ENCODE measurements at places on chromosomes 13 and 19.

GRCh38 chr19:31356587-31357314 lies 7.5 kb upstream of the TSHZ3 start:
- no peak for DNase-seq

- DNase-seq, result no peak
Observed at GRCh38 chr13:71087432-71087831, 779.6 kb downstream of the DACH1 start.

DNA sequence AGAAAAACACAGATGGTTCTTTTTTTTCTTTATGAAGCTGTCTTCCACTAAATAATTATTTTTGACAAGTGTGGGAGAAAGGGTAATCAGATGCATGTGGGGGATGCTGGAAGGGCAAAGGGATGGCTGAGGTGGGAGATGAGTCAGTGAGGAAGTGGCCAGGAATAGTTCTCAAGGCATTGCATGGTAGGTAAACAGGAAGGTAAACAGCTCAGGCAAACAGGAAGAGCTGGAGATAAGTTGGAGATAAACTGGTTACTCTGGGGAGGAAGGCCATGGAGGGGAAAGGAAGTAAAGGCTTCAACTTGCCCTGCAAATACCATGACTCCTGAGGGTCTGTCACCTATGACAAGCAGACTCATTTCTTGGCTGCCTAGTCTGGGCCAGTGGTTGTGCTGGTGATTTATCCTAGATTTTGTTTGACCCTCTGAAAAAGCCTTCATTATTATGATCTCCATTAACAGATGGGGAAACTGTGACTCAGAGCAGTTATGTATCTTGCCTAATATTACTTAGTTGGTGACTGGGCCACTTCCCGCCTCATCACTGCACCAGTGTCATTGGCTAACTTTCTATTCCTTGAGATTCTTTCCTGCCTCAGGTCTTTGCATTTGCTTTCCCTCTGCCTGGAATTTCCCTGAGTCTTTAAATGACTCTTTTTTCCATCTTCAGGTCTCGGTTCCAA lies 17.1 kb downstream of the ACTL9 start:
- no peak for DNase-seq

DNA sequence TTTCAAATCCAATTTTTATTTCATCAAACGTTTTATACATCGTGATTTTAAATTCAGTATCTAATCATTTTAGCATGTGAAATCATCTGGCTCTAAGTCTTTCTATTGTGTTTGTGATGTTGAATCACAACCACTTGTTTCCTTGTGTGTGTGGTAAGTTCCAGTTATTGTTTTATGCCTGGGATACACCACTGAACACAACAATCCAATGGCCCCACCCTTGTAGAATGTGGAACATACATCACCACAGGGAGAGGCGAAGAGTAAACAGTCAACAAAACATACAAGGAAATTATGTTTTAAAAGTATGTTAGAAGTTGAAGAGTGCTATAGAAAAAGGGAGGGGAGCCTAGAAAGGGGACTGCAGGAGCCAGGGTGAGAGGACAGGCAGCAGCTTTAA lies 100.5 kb downstream of the EPSTI1 start:
- DNase-seq, result no peak

DNA sequence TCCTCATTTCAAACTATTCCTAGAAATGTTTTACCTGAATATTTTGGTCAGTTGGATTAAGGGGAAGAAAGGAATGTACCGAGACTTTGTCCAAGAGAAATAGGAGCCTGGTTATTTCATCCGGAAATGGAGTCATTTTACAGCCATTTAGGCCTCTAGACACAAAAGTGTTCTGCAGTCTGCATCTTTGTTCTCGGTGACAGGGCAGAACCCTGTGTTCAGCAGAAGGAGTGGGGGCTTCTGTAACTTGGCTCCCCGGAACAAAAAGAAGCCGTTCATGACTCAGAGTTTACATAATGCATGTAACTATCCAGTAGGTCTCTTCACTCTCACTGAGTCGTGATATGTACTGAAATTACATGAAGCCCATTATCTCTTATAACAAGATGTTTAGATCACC lies 21.6 kb upstream of the FNDC3A start:
- no peak for DNase-seq

- DNase-seq, result no peak
Observed at GRCh38 chr13:62299988-62300387, 884.3 kb upstream of the PCDH20 start.

DNA sequence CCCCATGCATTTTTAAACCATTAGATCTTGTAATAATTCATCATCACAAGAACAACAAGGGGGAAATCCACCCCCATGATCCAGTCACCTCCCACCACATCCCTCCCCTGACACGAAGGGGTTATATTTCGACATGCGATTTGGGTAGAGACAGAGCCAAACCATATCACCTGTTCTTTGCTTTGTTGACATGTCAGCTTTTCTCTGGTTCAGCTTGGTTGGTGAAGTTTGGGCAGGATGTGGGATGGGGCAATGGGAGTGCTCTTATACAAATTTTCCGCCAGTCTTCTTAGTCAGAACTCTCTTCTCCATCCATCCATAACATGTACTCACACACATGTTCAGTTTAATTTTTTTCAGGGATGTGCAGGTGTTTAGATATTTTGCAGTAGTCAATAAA lies 12.9 kb downstream of the TPP2 start:
- DNase-seq, result no peak

- no peak for DNase-seq
Observed at GRCh38 chr19:29487432-29487831, 38.4 kb upstream of the VSTM2B start.

- no peak for DNase-seq
Observed at GRCh38 chr13:73223372-73223781, 164.6 kb downstream of the KLF5 start.

DNA sequence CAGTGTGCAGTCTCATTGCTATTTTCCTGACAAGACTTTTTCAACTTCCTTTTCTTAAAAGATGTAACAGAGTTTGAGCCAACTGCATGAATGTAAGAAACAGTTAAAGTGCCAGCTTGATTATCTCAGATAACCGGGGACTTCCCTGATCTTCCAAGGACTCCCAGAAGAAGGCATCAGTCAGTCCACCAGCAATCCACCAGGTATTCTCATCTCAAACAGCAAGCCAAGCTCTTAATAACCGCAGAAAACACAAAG lies 350.1 kb downstream of the LIG4 start:
- no peak for DNase-seq

DNA sequence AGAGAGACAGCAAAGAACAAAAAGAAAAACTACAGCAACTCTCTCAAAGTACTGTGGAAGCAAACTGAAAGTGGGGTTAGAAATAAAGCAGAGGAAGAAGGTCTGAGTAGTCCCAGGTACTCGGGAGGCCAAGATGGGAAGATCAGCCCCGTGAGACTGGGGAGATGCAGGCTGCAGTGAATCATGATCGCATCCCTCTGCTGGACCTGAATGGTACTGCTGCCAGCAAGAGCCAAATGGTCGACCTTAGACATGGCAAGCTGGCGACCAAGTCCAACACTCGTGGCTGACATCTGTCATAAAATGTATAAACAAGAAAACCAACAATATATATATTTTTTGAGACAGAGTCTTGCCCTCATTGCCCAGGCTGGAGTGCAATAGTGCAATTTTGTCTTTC lies 33.7 kb upstream of the ZNF724 start:
- peak; percentile 20 for DNase-seq

DNA sequence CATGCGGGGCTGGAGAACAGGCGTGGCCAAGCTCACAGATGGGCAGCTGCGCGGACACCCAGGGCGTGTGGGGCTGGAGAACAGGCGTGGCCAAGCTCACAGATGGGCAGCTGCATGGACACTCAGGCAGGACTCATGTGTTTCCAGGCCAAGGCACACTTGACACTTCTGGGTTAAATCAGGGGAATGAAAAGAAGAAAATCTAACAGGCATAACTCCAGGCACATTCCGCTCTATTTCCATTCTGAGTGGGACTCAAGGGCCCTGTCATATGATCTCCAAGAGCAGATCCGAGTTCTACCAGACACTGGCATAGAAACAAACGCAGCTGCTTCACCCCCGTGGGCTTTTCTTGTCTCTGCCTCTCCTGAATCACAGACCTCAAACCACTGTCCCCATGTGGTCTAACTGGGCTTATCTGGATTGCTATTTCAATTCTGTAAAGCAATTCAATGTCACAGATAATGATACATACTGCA lies 17.4 kb upstream of the C13orf46 start:
- no peak for DNase-seq
